RKO (cell line): ENCODE measurements at places on chromosomes 2 and 18.

- DNase-seq: no peak
Measured at GRCh38 chr2:30235008-30235655, 3.8 kb downstream of the LBH start.

- no peak for DNase-seq
Measured at GRCh38 chr2:238483021-238483420, 56.3 kb downstream of the ASB1 start.

GRCh38 chr2:225429717-225430116 is 30.2 kb downstream of the NYAP2 start:
- DNase-seq: no peak

GRCh38 chr18:6733758-6734157 is 4.2 kb downstream of the ARHGAP28 start:
- no peak for DNase-seq

DNA sequence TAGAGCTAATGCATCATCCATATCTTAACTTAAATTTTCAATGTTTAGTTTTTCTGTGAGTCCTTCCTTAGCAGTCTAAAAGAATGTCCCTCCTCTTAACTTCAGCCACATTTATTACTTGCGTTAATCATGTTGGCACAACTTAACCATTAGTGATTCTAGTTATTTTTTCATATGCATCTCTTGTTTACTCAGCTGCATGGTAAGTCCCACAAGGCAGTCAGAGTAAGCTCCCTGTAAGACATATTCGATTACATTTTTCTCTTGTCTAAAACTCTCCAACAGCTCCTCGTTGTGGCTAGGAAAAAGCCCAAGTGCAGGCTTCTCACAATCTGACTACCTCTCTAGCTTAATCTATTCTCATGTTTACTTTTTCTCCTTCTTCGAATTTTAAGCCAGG is 2045.3 kb upstream of the PIK3C3 start:
- DNase-seq: no peak

DNA sequence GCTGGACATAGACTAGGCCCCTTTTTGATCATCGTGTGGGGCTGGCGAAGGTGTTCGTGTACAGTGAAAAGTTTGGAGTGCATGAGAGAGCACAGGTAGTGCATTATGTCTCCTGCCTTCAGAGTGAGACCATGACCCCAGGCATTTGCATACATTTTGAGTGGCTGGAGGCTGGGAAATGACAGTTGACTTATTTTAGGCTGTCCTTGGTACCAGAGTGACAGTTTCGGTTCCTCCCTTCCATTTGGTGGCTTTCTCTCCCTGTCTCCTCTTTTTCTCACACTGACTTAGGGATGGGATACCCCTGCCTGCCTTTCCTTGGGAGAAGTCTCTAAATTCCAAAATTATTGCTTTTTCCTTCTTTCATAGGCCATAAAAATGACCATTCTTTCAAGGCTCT is 20.1 kb downstream of the SERPINB12 start:
- DNase-seq: no peak

DNA sequence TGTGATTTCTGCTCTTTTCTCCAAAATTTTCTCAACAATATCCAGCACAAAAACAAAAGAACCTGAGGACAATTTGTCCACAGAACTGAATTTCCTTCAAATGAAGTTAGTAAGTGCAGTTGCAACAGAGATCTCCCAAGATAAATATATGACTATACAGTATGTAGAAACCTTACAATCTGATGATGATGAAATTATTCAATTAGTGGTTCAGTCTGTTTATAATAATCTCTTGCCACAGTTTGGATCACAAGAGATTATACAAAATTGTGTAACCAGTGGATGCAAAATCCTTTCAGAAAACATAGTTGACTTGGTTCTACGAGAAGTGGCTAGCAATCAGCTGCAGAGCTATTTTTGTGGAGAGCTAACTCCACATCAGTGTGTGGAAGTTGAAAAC is 68.7 kb downstream of the FSIP2 start:
- no peak for DNase-seq

DNA sequence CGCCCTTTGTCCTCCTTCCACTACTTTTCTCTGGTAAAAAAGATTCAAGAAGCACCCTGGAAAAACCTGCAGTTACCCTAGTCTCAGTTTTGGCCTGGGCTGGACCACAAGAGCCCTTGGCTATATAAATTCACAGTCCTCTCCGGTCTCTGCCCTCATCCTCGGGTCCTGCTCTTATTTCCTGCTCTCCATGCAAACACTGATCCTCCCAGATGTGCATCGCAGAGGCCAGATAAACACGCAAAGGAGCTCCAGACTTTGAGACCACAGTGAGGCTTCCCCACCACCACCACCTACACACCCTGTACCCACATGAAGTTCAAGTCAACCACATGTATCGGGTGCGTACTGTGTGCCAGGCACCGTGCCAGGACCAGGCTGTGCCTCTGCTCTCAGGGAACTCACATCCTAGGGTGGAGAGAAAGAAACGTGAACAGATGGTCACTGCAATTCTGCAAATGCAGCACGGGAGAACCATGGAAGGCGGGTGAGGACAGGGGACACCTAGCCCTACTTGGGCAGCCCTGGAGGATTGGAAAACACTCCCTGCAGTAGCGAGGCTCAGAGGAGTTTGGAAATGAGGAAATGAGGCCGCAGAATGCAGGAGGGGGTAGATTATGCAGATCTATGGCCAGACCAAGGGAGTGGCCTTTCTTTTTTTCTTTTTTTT is 7.4 kb downstream of the CTDSP1 start:
- DNase-seq: no peak
